ENCODE measurements at places on chromosomes 3 and 15.

- no peak for DNase-seq
Observed at GRCh38 chr3:161108840-161109239, 3.7 kb upstream of the B3GALNT1 start.

GRCh38 chr3:115022835-115023398 lies 124.2 kb downstream of the ZBTB20 start:
- DNase-seq = peak; percentile 43

- no peak for DNase-seq
Observed at GRCh38 chr3:36494461-36495109, 114.3 kb downstream of the STAC start.

GRCh38 chr15:83431521-83431920 lies 15.6 kb upstream of the SH3GL3 start:
- no peak for DNase-seq

GRCh38 chr3:154089421-154090420 lies 31.5 kb upstream of the ARHGEF26 start:
- no peak for DNase-seq

DNA sequence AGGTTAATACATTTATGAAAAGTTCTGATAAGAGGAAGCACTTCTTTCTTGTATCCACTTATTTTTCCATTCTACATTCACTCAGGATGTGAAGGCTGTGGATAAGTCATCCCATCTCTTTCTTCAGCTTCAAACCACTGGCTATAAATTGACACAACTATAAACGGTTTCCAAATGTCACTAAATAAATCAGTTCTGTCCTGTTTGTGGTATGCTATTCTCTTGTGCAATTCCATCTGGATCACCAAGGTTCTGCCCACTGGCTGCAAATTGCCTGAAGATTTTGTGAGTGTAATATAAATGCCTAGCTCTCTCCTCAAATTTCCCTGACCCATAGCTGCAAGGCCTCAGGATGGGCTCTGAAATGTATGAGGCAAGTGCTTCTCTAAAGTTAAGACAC lies 7.1 kb upstream of the LMOD3 start:
- no peak for DNase-seq

DNA sequence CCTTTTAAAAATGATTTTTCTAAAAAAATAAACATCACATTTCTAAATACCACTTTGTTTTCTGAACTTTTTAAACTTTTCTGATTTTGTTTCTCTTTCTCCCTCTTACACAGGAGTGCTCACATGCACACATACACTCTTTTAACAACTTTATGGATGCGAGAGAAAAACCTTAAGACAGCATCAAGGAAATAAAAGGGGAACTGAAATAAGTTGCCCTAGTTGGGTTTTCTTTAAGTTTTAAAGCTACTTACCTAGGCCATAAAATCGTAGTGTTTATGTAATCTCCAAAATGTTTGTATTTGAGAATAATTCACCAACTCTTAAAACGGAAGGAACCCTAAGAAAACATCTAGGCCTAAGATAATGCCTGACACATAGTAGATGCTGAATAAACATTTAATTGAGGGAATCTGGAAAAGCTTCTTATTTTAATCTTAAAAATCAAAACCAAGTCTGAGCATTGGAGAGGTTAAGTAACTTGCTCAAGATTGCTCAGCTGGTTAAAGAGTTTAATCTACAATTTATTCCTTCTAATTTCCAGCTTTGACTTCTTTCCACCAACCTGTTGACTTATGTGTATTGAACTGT lies 1.2 kb upstream of the BBX start:
- no peak for DNase-seq

DNA sequence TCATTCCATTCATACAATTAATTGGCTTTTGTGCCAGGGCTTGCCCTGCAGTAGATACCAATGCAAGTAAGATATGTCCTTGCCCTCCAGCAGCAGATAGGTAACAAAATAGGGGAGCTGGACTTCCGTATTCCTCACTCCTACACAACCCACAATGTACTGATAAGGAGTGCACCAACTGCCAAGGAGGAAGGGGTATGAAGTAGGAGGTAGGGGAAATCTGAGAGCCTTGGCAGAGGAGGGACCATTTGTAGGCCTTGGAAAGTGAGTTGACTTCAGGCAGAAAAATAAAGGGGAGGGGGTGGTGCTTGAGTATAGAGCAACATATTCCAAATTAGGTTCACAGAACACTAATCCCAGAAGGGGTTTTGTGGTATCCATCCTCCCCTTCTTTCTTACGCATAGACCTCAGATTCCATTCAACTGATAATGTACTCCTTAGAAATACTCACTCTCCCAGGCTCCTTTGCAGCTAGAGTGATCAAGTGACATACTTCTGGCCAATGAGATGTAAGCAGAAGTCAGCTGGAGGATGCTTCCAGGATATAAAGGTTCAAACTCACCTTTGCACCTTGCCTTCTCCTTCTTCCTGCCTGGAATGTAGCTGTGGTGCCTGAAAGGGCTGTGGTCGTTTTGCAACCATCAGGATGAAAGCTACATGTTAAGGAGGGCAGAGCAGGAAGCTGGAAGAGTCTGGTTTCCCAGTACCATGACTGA lies 127.1 kb upstream of the SMAD3 start:
- no peak for DNase-seq

GRCh38 chr3:182382112-182382857 lies 411.0 kb upstream of the ATP11B start:
- no peak for DNase-seq

- DNase-seq = no peak
Observed at GRCh38 chr15:45126535-45127158, 3.0 kb downstream of the DUOXA1 start.

DNA sequence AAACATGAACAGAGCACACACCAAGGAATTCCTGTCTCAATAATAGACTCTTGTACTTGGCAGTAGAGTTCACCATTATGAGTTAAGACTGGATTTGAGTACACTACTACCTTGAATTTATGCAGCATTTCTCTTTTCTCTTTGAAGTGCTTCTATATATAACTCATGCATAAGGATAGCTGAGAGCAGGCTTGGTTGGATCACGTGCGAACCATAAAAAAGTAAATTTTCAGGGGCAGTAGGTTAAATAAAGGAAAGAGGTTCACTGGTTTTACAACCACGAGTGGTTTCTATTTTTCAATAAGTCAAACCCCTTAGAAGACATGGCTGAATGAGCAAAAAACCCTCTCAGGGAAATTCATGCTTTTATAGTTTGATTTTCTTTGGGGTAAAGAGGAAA lies 28.6 kb upstream of the PDZRN3 start:
- peak; percentile 69 for DNase-seq

DNA sequence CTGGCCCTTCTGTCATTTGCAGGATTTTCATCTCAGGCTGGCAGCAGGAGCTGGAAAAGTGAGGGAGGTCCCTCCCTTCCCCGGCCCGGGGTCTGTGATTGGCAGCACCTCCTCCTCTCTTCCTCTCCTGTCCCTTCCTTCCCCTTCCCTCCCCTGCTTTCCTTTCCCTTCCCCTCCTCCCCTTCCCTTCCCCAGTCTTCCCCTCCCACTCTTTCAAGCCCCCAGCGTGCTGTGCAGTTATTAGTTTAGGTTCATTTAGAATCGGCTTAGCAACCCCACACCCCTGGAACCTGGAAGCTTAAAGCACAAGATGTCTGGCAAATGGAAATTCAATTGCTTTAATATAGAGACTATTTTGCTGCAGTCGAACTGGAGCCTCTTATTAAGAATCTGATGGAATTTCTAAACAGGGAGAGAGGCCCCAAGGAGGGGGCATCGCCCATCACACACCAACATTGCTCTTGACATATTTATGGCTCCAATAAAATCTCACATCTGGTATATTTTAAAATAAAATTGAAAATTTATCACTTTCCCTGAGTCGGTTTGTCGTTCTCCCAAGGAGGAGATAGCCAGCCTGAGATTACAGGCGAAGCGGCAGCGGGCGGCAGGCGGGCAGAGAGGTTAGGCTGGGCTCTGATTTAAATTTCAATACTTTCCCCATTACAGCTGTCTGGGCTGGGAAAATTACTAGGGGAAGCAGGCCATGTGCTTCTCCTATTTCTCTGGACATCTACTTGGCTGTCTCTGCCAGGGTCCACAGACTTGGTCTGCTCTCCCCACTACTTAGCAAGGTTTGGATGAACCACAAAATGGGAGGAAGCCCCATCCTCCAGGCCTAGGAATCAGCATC lies 98.9 kb downstream of the LINGO1 start:
- DNase-seq = no peak

GRCh38 chr15:76208084-76208785 lies 103.0 kb downstream of the ETFA start:
- DNase-seq = no peak

- DNase-seq = no peak
Observed at GRCh38 chr15:80324545-80325080, 72.6 kb upstream of the CTXND1 start.

DNA sequence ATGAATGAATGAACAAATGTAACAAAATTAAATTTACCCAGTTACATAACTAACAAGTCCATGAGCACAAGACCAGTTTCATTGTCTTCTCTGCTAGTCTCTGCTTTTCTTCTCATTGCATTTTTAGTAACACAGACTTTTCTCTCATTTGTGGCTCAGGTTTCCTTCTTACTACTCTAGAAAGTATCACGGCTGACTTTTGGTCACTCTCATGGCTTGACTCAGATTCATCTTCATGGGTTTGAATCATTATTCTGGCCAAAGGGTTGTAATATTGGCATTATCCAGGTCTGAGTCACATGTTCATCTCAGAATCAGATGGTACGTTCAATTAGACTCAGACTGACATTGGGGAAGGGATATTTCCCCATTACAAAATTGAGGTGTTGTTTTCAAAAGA lies 121.5 kb upstream of the SATB1 start:
- DNase-seq = no peak

- no peak for DNase-seq
Observed at GRCh38 chr3:160162440-160162839, 62.8 kb upstream of the C3orf80 start.

DNA sequence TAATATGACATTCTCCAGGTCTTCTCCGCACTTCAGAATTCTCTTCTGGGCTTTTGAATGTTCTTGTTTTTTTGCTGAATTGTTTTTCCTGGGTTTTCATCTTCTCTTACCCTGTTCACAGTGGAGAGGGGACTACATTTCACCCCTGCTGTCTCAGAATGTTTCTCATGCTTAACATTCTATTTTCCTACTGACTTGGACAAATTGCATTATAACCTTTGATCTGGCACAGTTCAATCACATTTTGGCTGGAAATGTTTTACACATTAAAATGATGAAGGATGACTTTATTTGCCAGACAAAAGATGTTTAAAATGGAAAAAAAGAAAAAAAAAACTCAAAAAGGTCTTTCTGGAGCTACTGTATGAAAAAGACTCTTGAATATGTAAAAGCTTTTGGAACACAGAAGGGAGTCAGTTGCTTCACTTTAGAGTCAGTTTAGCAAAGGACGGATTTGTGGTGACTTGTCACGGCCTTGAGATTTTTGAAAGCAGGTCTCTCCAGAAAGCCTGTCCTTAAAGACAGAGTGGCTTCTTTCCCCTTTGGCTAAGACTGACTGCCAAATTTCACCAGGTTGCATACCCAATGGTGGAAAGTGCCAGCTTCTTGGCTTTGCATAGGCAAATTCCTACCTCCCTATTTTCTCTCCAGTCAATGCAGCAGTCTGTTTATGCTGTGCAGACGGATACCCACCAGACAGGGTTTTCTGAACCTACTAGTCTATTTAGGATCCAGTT lies 401.0 kb upstream of the TBL1XR1 start:
- no peak for DNase-seq

DNA sequence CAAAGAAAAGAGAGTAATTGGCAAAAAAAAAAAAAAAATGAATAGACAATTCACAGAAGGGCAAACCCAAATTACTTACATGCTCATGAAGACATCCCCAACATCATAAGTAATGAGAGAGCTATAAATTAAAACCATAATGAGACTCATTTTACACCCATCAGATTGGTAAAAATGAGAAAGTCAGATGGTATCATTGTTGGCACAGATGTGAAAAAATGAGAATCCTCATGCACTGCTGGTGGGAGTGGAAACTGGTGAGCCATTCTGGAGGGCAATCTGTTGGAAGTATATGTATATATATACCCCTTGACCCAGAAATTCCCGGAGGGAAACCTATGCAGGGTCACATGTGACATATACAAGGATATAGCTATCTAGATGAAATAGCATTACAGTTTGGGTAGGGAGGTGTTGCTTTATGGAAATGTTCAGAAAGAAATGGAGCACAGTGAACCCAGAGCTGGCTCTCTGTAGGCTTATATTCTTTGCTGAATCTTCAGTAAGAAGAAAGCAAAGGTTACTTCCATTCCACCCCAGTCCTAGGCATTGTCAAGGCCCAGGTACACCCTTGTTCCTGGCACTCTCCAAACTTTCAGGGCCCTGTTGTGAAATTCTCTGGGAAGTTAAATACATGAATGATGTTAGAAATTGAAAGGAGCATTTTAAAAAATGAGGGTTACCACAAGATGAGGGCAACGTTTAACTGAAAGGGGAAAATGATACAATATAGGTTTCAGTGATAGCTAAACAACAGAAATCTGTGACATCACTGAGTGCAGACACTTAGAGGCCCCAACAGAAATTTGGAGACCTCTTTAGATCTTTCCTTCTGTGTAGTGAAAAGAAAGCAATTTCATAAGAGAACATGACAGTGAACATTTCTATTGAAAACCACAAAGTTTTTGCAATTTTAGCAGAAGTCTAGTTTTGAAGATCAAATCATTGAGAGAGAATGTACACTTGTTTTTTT lies 132.7 kb upstream of the TPRG1 start:
- no peak for DNase-seq

DNA sequence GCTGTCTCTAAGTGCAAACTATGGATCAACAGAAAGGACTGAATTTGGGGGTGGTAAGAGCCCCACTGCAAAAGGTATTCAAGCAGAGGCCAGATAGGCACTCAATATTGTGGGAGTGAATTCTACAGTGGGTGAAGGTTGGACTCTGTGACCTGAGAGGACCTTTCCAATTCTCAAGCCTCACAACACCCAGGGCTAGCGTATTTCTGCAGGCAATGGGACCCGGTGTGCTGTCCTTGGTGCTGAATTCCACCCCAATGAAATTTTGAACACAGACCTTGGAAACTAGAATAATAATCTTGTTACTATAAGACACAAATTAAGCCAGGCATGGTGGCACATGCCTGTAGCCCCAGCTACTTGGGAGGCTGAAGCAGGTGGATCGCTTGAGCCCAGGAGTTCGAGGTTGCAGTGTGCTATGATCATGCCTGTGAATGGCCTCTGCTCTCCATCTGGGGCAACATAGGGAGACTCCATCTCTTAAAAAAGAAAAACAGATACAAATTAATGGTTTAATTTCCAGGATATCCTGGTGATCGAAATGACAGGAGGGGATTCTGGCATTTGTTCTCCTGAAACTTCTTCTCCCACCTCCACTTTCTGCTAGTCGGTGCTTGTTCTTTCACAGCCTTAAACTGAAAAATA lies 135.4 kb downstream of the RAB11A start:
- no peak for DNase-seq

DNA sequence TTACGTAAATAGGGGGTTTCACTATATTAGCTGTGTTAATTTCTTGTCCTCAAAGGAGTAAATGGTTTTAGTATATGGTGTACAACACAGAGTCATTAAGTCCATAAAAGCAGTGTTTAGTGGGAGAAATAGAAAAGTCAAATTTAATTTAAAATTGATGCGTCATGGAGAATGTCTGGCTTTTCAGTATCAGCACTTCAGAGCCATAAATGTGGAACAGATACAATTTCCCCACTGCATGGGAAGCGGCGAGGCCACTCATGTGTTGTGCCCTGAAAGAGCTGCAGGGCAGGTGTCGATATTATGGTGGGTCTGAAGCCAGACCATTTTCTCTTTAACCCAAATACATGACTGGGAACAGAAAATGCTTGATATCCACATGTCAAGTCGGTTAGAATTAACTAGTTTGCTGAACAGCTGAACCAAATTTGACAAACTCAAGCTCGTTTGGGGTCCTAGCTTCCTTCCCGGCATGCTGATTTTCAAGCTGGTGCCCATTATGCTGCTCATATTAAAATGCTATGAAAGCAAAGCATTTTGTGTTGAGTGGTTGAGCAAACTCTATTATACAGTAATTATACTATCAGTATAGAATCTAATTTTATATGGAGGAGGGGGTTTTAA lies 364.6 kb upstream of the TBL1XR1 start:
- DNase-seq = no peak
